ENCODE measurements at places on chromosomes 16 and 17.

- DNase-seq: no peak
These were observed 87.8 kb downstream of the PLCG2 start for GRCh38 chr16:81866820-81867440.

DNA sequence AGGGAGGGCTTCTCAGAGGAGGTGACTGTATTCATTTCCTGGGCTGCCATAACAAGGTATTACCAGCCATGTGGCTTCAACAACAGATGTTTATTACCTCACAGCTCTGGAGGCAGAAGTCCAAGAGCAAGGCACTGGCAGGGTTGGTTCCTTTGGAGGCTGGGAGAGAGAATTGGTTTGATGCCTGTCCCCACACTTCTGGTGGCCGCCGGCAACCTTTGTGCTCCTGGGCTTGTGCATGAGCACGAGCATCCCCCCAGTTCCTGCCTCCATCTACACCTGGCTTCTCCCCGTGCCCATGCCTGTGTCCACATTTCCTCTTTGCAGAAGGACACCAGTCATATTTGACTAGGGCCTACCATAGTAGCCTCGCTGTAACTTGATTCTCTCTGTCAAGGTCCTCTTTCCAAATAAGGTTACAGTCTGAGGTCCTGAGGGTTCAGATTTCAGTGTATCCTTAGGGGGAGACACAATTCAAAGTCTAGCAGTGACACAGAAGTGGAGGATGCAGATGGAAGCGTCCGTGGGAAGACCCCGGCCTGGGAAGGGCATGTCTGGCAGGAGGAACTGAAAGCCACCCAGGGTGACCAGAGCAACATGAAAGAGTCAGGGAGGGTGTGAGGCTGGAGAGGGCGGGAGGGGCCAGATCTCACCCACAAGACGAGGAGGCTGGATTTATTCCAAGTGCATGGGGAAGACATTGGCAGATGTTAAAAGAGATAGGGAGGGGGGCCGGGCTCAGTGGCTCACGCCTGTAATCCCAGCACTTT lies 188.2 kb upstream of the HSBP1 start:
- no peak for DNase-seq

GRCh38 chr16:35311475-35311874 lies 1852.1 kb downstream of the TP53TG3F start:
- DNase-seq: no peak

DNA sequence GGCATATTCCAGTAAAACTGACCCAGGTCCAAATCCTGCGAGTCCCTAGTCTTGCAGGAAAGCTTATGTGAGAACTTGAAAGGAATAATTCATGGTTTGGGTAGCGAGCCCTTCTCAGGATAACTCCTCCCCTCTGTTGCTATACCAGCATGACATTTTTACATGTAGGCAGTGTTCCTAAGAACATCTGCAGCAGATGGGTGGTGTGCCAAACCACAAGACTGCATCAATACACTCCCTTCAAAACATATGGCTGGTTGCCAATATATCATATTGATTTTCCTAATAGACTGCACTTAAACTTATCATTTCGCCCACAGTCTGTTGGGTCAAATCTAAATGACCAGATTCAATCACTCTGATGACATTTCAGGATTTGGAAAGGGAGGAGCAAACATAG lies 19.9 kb downstream of the PSME3IP1 start:
- DNase-seq: no peak

DNA sequence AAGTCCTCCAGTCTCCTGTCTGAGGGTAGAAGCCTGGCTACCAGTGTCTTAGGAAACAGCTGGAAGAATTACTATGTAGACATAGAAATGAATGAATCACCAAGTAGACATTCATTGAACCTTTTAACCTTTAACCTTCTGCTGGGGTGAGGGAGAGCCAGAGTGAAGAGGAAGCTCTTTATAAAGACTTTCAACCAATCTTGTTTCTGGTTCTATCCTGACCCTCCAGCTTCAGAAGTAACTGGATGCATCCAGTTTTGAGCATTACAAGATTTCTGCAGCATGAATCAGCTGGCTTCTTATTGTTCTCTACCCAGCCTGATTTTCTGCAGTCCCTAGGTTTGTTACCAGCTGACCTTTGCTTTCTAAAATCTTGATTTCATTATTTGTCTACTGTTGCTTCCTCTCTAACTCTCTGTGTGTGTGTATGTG lies 8.5 kb downstream of the TEKT1 start:
- no peak for DNase-seq

DNA sequence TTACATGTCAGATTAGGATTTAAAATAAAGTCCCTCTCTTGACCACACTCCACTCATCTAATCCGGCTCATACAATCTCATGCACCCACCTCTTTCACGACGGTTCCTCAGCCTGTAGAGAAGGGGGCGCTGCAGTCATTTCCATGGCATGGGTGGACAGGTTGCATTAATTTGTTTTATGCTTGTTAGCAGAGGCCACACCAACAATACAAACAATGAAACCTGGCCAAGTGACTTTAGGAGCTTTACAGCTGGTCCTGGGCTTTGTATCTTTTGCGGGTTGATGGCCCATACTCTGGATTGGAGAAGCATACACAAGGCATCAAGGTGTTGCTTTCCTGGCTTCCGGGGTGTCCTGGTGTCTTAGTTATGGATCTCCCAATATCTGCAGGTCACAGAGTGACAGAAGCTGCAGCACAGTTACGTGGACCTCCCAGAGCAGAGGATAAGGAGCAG lies 9.7 kb upstream of the SNF8 start:
- DNase-seq: no peak

DNA sequence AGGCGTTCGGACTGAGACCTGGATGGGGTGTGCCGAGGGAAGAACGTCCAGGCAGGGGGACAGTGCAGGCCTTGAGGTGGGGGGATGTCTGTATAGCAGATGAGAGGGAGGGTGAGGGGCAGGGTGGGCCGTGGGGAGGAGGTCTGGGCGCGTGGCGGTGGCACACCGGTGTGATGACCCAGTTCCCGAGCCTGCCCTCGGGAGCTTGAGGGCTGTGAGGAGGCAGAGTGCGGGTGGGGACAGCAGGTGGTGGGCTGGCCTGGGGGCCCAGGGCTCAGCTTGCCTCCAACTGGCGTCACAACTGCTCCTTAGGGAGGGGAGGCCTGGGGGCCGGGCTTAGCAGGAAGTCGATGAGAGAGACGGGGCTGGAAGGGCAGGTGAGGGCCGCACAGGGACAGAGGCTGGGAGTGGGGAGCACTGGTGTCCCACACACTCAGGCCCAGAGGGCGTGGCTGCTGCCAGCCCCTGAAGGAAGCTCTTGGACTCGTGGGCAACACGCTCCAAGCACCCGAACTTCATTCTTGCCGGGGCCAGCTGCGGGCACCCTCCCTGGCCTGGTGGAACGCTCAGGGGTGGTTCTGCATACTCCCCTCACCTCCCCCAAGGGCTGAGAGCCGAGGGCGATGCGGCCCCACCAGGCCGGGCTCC lies 6.5 kb downstream of the CACNA1H start:
- no peak for DNase-seq

DNA sequence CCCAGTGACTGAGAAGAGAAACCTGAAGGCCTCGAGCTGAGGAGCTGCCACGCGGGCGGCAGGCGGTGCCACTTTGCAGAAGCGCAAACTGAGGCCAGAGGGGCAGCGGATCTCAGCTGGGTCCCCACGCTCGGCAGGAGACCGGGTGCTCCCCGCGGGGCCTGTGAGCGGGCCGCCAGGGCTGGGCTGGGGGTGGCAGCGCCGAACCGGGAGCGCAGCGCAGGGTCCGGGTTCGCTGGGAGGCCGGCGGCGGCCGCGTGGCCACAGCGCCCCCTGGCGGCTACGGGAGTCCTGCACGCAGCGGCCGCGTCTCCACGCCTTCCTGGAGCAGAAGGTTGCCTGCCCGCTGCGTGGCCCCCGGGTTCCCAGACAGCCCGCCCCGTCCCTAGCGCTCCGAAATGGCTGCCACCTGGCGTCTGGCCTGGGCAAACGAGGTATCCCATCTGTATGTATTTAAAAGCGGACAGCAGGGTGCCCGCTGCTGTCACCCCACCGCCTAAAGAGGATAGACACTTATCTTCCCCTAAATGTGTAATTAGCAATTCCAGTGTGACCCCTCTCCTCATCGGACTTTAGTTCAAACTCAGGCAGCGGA lies 96.1 kb upstream of the CDH5 start:
- peak; percentile 50 for DNase-seq

- no peak for DNase-seq
These were observed 63.9 kb upstream of the MAF start for GRCh38 chr16:79664407-79664806.

Data from stimulated activated CD4-positive, alpha-beta T cell treated with anti-CD3 and anti-CD28 coated beads, TNF-alpha, amount 100 ng/mL, for 48 hours (primary cell).